Activated naive CD4-positive, alpha-beta T cell treated with anti-CD3 and anti-CD28 coated beads, Interleukin-2, amount 50 U/mL, for 72 hours (primary cell): ENCODE measurements at places on chromosomes 7 and 10. TPM values are rescaled to one million over a fixed set of nuclear protein-coding genes. Genes with fewer than 3 reads are reported as not detected.

- DNase-seq: no peak
These were observed 7.1 kb downstream of the DOCK4 start for GRCh38 chr7:112199035-112199655.

The CSGALNACT2 gene
- 38.8 TPM for total RNA-seq

DNA sequence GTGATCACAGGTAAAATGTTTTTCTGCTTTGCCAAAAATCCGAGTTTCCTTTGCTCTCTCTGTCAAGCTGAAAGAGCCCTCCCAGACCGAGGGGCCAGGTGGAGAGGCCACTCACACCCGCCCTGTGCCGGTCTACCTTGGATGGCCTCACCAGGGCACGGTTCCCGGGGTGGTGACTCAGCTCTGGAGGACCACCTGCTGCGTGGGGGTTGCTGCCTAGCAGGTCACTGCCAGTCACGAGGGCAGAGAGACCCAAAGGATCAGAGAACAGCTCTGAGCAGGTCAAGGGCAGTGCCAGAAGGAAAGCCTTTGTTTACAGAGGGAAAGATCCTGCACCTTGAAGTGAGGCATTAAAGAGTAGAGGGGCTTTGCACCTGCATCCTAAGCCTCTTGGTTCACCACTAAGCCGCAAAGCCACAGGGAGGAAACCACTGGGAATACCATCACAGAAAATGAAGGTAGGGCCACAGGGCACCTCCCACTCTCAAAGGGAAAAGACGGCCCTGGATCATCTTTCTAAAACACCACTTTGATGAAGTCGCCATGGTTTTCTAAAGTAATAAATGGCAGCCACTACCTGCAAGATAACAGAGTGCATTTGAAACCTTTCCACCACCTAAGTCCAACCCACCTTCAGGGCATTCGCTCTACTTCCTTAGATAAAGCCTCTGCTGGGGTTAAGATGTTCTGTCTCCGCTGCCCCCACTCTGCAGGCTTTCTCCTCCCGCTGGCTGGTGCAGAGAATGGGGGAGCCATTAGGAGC, 160.3 kb upstream of the KLF14 start:
- DNase-seq: no peak

The TUBB8 gene
- 0.32 TPM for total RNA-seq

GRCh38 chr10:59177031-59177797, 771 bp downstream of the PHYHIPL start:
- no peak for DNase-seq

GRCh38 chr10:28914701-28915100, 237.4 kb downstream of the BAMBI start:
- DNase-seq: no peak

The ACSM6 gene
- total RNA-seq: not detected

- DNase-seq: no peak
These were observed 97.0 kb upstream of the PDE1C start for GRCh38 chr7:32167256-32167655.

The NME8 gene
- not detected for total RNA-seq

DNA sequence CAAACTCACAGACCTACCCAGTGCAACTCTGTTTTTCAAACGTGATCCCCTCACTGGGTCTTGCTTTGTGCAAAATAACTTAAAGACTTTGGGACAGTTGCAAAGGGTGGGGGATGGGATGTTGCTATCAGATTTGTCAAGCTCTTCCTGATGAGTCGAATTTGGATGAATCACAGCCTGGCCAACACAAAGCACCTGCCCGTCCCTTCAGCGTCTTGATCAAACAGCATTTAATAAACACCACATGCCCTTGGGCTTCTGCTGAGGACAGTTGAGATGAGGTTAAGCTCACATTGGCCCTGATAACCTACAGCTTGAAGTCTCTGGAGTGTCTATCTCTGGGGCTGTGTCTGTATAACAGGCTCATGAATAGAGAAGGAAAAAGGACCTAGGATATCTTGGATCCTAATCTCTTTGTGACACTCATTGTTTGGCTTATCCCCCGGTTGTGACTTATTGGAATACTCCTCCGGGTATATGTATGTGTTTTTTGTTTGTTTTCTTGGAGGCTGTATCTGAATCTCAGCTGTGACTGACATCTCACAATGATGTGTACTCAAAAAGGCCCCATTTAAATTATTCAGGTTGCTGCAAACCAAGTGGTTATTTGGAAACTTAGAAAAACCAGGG, 132.6 kb upstream of the NAMPT start:
- DNase-seq: no peak

DNA sequence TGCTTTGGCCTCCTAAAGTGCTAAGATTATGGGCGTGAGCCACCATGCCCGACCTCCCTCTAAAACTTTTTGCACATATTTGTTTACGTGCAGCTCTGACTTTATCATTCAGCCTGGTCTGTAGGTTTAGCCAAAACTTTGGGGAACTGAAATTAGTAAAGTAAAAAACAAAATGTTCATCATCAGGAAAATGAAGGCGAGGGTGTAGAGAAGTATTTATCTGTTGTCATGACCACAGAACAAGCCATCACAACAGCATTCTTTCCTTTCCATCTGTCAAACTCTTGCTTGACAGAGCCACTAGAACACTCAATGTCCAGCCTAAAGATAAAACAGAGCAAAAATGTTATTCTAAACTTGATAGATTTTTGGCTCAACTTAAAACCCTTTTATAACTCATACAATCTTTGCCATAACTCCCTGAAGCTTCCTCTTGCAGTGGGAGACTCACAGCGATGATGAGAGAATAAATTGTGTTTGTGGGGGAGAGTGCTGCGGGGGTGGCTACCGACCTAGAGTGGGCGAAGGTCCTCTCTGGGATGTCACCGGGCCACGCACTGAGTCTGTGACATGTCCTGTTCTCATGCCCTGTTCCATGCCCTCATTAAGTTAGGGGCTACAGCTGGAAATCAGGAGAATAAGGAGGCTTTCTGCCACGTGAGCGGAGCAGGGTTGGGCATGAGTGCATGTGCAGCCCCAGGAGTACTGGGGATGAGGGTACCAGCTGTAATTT, 58.6 kb upstream of the MKRN1 start:
- no peak for DNase-seq

DNA sequence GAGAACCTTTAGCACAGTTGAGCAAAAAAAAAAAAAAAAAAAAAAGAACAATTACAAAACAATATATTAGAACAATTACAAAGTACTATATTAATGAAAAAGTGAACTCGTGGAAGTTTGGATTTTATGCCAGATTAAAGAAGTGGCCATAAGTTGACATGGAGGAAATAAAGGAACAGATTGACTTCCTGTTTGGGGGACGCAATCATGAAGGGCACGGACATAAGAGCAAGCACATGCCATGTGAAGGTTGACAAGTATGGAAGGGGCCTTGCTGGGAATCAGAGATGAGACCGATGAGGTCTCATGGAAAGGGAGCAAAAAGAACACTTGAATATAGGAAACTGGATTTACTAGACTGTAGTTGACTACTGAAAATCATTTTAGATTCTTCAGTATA, 61.7 kb downstream of the ICA1 start:
- DNase-seq: no peak

The HOXA11 gene
- total RNA-seq: not detected

DNA sequence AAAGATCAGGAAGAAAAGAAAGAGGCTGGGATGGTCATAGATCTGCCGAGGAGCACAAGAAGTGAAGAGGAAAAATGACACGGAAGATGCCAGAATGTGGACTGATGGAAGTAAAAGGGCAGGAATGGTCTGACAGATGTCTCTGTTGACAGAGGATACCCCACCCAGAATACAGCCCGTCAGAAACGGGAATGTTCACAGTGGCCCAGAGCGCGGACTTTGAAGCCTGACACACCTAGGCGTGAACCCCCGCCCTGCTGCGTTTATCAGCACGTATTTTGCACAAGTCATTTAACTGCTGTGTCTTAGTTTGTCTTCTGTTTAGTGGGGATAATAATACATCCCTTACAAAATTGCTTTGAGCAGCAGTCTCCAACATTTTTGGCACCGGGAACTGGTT, 27.1 kb downstream of the AKR1B1 start:
- DNase-seq: no peak

DNA sequence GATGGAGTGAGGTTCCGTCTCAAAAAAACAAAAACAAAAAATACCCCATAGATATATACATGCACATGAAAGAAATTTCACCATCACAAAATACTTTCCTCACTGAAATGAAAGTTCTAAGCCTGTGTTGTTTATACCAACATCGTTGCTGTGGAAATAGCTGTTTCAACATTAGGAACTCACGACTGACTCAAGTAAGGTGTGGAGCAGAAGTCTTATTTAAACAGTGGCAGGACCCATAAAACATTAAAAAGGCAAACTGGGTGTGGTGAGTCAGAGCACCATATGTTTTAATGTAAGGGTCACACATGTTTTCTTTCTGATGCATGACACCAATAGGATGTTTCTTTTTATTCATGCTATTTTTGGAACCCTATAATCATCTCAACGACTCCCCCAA, 48.3 kb downstream of the BAIAP2L1 start:
- DNase-seq: no peak

GRCh38 chr10:132616170-132616995, 78.8 kb downstream of the INPP5A start:
- peak; percentile 57 for DNase-seq

GRCh38 chr10:5453749-5454489, 41.6 kb downstream of the NET1 start:
- no peak for DNase-seq

DNA sequence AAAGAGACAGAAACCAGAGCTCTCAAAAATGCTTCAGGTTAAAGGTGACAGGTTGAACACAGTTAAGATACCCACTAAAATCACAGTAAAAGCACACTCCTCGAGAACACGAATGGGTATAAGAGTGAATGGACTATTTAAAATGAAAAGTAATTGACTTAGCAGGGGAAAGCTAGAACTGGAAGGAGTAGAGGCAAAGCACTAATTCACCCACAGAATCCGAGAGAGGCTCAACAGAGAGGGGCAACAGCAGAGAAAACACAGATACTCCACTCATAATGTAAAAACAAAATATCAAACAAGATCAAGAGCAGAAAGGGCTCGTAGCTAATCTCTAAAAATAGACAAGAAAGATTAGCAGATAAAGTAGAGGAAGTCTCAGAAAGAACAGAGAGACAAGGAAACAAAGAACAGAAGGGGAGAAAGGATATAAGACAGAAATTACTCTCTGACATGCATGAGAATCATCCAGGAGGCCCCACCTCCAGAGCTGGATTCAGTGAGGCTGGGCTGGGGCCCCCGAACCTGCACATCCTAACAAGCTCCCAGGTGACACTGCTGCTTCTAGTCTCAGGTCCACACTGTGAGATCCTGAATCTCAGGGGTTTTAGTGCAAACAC, 117.6 kb downstream of the GALNT11 start:
- no peak for DNase-seq

The ALKBH4 gene
- total RNA-seq: 9.3 TPM

The PNLIPRP2 gene
- total RNA-seq: not detected

The HABP2 gene
- not detected for total RNA-seq

DNA sequence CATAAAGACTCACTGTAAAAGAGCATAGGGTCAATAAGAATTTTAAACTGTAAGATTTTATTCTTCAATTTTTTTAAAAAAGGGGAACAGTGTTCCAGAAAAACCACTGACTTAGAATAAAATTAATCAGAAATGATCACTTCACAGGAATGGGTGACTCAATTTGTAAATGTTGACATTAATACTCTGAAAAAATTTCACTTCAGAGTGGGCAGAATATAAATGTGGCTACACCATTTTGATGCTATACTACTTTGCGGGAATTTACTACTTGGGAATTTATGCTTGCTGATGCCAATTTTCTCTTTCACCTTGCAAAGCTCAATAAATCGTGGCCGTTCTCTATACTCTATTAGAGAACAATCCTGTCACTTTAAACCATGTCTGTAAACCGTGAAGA, 126.9 kb downstream of the HIBADH start:
- no peak for DNase-seq

DNA sequence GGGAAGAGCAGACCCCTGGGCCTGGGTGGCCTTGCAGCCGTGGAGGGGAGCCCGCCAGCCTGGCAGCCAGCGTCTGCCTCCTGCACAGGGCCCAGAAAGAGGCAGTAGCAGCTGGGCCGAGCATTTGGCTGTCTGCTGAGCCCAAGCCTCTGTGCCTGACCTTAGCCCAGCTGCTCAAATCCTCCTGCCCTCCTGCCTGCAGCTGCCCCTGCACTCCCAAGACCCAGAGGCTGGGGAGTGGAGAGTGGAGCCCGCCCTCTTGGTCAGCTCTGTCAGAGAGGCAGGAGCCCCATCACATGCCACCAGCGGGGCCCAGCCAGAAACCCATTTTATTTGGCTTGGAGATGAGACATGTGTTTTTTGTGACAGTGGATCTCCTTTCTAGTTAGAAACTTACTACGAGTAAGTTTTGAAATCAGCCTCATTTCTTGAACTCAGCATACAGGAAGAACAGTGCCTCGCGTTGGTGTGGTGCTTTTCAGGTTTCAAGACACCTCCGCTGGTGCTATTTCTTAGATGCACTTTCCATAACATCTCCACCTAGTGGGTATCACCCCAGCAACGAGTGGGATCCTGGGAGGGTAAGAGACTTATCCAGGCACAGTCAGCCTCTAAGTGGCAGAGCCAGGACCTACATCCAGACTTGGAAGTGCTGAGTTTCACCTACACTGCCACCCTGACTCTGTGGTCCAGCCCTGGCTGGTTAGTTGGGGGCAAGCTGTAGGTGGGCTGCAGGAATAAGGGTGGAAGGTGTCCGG, 477.1 kb downstream of the RPS24 start:
- DNase-seq: no peak

DNA sequence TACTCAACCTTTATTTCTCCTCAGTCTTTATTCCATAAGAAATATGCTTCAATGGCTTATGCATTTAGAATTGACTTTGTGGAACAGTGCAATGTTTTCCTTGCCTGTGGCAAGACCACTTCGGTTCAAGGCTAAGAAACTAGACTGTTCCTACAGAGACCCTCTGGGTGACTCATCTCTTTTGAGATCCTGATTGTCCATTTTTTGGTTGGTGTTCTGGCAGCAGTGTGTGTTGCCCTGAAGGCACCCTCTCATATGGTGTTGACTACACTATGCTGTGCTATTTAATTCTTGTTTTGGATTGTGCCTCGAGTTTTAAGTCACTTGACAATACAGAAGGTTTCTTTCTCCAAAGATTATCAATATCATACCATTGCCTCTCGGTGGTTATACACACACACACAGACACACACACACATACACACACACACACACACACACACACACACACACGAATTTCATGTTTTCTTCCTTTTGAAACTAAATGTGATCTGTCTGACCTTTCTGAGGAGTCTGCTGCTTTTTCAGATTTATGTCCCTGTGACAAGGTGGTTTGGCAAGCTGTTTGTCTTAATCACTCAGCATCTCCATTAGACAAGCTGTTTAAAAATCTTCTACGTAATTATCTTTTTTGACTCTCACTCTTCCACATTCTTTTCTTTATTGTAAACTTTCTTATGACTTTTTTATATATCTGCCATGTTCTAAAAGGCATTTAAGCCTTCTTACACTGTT, 187.2 kb downstream of the VTI1A start:
- no peak for DNase-seq

DNA sequence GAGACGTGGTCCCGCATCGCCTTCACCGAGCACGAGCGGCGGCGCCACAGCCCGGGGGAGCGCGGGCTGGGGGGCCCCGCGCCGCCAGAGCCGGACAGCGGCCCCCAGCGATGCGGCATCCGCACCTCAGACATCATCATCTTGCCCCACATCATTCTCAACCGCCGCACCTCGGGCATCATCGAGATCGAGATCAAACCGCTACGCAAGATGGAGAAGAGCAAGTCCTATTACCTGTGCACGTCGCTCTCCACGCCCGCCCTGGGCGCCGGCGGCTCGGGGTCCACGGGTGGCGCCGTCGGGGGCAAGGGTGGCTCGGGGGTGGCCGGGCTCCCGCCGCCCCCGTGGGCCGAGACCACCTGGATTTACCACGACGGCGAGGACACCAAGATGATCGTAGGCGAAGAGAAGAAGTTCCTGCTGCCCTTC, 737 bp downstream of the CNNM2 start:
- DNase-seq: peak; percentile 49

GRCh38 chr10:103915796-103916195, 2.2 kb downstream of the STN1 start:
- DNase-seq: no peak
